AG04450 (cell line): ENCODE measurements at places on chromosomes 1 and 21. TPM values are rescaled to one million over a fixed set of nuclear protein-coding genes. Genes with fewer than 3 reads are reported as not detected.

GRCh38 chr21:31538816-31539215 is 120.7 kb upstream of the SOD1 start:
- DNase-seq, result no peak

DNA sequence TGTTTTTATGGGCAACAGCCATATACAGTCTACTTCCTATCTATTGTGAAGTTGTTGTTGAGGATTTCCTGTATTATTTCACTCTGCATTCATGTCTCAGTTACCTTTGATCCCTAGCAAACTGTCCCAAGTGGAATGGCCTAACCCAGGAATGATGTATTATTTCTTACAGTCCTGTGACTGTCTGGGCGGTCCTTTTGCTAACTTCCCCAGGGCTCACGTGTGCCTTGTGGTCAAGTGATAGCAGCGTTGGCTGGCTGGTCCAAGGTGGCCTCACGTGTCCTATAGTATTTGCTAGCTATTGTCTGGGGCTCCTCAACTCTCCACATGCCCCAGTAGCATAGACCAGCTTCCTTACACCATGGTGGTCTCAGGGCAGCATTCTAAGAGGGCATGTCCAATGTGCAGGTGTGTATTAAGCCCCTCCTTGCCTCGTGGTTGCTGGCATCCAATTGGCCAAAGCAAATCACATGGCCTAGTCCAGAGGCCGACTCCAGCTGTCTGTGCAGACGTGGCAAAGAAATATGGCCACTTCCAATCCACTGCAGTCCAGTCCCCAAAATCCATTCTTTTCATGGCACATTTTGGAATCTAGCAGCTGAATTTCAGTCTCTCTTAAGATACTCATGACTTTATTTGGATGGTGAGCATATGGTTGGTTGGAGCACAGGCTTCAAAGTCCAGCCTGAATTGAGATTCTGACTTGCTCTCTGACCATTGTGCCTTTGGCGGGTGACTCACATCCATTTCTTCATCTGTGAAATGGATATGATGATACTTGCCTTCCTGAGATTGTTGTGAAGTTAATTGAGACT is 94.1 kb downstream of the GALNT2 start:
- DNase-seq, result no peak

GRCh38 chr1:119364640-119365039 is 3.9 kb upstream of the HAO2 start:
- DNase-seq, result no peak

Gene XCL2
- polyA plus RNA-seq, result not detected in 2 replicates

DNA sequence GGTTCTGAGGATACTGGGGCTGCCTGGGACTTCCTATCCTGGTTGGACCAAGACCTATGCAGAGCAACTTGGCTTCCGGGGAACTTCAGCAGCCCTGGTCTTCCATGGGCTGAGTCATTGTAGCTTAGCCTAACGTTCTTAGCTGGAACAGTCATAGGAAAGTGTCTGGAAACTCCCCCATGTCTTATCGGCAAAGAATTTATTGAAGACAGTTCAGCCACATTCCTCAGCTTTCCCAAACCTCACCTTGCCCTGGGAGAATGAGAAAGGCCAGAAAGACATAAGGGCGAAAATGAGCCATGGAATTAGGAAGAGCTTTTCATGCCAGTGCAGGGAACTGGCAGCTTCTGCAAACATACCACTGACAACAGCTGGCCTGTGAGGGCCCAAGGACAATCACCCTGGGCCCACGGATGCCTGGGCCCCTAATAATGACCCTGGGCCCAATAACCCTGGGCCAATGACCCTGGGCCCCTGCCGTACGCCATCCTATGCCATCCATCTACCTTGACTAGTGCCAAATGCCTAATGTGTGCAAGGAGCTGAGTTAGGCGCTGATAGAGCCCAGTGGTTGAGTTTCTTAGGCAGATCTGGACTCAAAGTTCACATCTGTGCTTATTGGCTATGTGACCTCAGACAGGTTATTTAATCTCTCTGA is 114.4 kb upstream of the GADD45A start:
- DNase-seq, result peak; percentile 86

DNA sequence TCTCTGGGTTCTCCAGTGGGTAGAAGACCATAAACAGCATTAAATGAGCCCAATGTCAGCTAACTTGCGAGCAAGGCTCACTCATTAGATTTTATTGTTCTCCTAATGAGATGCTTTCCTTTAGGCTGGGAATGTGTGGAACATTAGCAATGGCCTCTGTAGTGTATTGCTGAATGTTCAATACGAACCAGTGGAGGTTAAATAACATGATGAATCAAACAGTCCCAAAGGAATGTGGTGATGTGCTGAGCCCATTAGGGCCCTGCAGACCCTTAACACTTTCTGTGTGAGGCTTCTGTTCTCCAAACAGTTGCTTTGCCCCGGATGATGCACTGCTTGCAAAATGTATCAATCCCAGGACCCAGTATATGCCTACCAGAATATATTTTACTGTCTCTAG is 225.5 kb downstream of the ATG4C start:
- DNase-seq, result no peak

Gene NGF
- 6.7 and 7.3 TPM in 2 replicates for polyA plus RNA-seq

Gene GPR25
- not detected in 2 replicates for polyA plus RNA-seq

Gene LAMC1
- polyA plus RNA-seq, result 322 and 348 TPM in 2 replicates
